ENCODE measurements at places on chromosomes 3 and 15.

DNA sequence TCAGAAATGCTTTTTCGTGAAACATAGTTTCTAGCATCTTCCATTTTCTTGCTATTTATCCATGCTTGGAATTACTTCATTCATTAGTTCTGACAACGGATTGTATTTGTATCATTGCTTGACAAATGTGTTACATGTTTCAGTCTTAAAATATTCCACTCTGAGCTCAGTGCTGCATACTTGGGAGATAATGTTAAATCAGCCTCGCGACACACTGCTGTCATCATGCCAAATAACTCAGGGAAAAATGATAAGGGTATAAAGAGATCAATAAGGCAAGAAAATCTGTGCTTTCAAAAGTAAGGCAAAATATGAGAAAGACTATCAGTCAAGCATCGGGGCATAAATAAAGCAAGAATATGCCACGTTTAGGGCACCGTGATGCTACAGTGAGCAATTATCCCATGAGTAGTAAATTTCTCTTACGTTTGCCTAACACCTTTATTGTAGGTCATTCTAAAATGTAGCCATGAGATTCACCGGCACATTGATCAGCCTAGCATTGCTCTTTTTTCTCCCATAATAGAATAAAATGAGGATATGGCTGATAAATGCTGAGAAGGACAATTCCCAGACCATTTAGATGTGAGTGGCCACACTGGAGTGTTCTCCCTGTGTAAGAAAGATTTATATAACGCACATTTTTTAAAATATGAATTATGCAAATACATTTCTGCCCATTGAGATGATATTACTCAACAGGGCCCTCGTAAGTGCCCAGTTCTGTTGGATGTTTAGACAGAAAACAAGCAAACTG lies 133.8 kb downstream of the RBMS3 start:
- DNase-seq = no peak

GRCh38 chr3:128187495-128187894 lies 34.2 kb downstream of the EEFSEC start:
- no peak for DNase-seq

DNA sequence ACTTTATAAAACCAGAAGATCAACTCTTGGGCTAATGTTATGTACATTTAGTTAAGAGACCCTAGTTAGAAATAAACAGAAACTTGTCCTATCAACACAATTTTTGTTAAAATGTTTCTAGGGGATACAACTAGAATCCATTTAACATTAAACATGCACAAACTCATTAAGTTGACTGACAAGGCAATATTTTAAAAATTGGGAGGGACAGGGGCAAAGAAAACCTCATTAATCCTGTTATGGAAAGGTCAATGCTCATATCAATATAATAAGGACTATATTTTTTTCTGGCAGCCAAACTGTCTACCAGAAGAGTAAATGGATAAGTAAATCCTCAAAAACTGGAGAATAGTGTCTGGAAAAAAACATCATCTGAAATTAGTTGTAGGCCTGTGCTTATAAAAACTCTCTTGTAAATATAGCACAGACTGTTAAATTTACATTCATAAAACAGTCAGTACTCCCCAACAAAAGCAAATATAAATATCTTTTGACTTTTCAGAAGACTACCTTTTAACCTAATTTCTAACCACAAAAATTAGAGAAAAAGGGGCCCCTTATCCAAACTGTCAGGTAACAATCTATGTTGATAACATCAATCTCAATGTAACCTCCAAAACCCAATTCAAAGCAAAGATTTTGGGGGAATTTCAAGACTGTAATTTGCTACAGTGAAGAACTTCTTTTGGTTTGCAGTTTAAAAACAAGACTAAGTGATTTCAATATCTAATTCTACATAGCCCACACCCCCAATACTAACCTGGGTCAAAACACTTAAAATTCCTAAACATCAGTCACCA lies 4.2 kb downstream of the TRA2B start:
- no peak for DNase-seq

DNA sequence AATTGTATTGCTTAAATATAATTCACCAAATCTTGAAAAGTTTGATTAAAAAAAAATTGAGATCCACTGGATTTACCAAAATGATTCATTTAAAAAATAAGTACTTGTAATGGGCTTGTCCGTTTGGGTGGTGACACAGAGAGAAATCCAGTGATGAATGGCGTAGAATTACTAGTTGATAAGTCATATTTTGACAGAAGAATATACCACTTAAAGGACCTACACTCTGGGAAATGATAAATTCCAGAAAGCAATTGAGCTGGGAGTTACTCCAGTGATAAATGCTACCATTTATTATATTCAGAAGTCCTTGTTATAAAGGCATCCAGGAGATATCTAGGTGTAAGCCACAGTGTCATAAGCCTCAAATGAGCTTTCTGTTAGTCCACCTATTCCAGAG lies 141.8 kb upstream of the CFAP20DC start:
- DNase-seq = no peak

- DNase-seq = no peak
These were observed 25.0 kb downstream of the MSL2 start for GRCh38 chr3:136171097-136171542.

DNA sequence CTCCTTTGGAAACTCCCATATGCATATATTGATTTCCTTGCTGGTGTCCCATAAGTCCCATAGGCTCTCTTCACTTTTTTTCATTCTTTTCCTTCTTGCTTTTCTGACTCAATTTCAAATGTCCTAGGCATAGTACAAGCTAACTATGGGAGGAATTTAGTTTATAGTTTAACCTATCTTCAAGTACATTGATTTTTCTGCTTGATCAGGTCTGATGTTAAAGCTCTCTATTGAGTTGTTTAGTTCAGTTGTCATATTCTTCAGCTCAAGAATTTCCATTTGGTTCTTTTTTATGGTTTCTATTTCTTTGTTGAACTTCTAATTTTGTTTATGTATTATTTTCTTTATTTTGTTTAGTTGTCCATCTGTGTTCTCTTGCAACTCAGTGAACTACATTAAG lies 121.3 kb upstream of the MNS1 start:
- DNase-seq = no peak

GRCh38 chr15:57133127-57133968 lies 214.9 kb downstream of the TCF12 start:
- no peak for DNase-seq

DNA sequence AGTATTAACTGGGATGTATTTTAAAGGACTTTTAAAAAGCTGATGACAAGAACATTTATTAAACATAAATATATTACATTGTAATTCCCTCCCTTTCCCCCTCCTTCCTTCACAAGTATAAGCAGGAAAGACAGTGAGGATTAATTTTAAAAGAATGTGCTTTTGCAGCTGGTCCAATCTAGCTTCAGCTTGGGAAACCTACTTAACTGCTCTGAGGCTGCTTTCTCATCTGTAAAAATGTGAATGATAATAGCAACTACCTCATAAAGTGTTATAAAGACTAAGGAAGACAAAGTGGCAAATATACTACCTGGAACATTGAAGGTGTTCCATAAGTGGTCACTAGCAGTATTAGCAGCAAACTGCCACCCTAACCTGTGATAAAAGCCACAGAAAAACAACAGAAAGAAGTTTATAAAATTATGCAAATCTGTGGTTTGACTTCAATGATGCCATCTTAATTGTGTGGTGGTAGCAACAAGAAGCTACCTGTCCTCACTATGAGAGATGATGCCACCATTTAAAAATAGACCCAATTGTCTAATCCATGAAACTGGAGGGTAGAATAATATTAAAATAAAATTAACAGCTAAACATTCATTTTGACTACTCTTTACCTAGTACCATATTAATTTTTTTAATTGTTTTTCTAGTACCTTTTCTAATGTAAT lies 20.0 kb downstream of the DHX36 start:
- no peak for DNase-seq

GRCh38 chr3:11910971-11911531 lies 64.4 kb upstream of the TAMM41 start:
- no peak for DNase-seq

DNA sequence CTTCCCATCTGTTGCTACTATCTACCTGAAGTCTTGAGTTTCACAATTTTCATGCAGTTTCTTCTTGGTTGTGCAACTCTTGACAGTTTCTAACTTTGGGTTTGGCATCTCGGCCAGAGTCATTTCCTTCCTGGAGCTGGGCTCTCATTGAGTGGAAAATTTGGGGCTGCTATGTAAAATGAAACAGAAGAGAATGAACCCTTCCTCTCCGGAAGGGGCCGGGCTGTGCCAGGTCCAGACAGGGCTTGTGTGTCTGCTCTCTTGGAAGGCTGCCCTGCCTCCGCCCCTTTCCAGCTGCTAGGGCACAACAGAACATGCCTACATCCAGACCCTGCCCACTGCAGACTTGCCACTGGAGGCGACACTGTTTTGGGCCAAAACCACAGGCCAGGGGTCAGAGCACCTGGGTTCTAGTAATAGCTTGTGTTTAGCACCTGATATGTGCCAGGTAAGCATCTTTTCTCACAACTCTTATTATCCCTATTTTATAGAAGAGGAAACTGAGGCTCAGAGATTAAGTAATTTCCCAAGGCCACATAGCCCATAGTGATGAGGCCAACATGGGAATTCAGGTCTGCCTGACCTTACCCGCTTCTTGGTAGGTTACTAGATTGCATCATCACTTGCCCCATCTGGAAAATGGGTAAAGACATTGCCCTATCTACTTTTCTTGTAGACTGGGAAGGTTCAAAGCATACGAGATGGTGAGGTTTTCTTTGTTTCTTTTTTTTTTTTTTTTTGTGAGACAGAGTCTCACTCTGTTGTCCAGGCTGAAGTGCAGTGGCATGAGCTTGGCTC lies 25.0 kb downstream of the IRAK2 start:
- DNase-seq = no peak

GRCh38 chr3:42852441-42852840 lies 23.2 kb downstream of the CYP8B1 start:
- no peak for DNase-seq

GRCh38 chr15:61050844-61051568 lies 178.1 kb downstream of the RORA start:
- no peak for DNase-seq

DNA sequence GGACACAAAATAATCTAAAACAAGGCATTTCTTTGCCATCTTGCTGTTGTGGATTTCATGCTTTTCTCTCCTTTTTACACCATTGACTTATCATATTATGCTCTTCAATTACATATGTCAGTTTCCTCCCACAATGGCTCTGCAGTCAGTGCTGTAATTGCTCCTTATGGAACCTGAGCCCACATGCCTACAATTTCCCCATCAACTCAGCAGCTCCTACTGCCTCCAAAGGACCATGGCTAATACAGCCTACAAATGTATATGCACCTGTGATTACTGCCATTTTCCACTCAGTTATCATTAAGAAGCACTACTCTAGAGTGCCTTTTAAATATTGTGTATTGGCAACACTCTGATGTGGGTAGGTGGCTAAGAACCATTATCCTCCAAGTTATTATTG lies 30.8 kb downstream of the RTP4 start:
- DNase-seq = no peak

DNA sequence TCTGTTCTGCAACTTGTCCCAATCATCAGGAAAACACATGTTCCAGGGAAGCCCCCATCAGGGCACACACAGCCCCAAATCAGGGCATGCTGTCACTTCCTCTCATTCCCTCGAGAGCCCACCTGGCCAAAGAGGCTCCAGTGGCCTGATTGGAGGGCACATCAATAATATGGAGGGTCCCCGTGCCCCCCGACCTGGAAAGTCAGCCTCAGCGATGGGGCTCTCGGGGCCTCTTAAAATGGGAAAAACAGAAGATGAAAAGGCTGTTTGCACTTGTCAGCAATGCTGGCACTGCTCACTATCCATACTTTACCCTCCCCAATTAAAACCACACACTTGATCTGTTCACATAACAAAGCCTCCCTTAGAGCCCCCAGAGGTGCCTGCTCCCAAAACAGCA lies 172.9 kb upstream of the NSMCE3 start:
- DNase-seq = no peak

GRCh38 chr15:67839499-67839928 lies 331 bp downstream of the RNU6-1 start:
- DNase-seq = no peak

- no peak for DNase-seq
These were observed 30.6 kb upstream of the PIAS1 start for GRCh38 chr15:68023307-68024101.

DNA sequence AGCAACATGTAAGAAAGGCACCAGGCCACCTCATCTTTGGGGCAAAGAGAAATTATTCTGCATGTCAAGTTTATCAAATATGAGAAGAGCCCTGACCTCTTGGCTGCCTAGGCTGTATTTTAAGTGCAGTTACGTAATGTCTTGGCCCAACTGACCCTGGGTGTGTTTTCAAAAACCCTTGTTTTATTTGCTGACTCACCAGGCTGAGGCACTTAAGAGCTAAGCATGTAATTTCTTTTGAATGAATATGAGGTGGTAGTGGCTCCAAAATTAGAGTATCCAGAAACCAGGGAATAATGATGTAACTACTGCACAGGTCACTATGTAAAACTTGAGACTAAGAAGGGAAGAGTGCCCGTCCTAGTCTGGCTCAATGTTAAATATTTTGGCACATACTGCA lies 24.3 kb downstream of the PGPEP1L start:
- no peak for DNase-seq

- DNase-seq = no peak
These were observed 6.6 kb downstream of the PROK2 start for GRCh38 chr3:71778353-71778752.

GRCh38 chr3:45034612-45035252 lies 8.6 kb downstream of the CLEC3B start:
- peak; percentile 25 for DNase-seq

DNA sequence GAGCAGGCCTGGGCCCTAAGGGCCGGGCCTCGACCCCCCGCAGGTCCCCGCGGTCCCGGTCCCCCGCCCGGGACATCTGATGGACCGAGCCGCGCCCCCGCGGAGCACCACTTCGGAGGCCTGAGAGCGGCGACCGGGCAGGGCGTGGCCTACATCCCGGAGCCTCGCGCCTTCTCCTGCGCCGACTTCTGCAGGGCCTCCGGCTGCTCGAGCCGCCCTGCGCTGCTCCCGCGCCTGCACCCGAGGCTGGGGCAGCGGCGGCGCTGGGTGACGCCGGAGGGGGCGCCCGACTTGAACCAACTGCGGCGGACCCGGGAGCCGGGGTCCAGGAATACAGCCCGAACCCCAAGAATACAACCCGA lies 14.9 kb upstream of the GP9 start:
- peak; percentile 12 for DNase-seq

DNA sequence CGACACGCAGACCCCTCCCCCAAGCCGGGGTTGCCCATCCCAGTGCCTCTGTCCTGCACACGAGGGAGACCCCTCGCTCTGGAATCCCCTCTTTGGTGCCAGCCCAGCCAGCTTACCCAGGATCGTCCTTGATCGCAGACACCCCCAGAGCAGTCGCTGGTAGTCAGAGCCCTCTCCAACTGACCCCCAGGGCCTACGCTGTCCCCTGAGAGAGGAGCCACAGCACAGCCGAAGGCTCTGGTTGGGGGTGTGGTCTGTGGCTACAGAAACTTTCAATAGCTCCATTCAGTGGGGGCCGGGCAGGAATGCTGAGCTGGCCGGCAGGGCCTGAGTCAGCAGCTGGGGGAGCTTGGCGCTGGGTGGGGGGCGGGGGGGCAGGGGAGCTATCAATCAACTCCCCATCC lies at the start of gene LCTL:
LCTL (minus strand) TSS at position 258 of the 404 bp plus-strand sequence. CDS start 633 bp downstream, outside the sequence.
- DNase-seq = no peak

DNA sequence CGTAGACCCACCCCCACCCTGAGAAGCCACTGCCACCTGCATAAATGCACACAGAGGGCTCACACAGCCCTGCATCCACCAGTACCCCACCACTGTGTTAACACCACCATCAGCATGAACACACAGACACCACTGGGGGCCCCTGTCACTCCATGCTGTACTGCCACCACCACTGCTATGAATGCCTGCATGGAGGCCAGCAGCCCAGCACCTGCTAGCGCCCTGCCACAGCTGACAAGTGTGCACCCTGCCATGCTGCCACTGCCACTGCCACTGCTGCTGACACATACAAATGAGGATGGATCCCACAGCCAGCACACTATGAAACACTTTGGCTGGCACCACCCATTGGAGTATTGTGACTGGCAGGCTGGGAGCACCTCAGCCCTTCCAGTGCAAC lies 361.0 kb downstream of the TAFA4 start:
- DNase-seq = no peak

Data from stimulated activated CD4-positive, alpha-beta T cell treated with anti-CD3 and anti-CD28 coated beads, Interleukin-4, amount 100 ng/mL, for 4 hours (primary cell).